ENCODE measurements at places on chromosomes 7 and 10. TPM values are rescaled to one million over a fixed set of nuclear protein-coding genes. Genes with fewer than 3 reads are reported as not detected.

The TMEM273 gene
- total RNA-seq, result 8.4 TPM

GRCh38 chr7:26508481-26508880 lies 216.8 kb downstream of the SNX10 start:
- peak; percentile 63 for DNase-seq

GRCh38 chr7:63054191-63054661 lies 944.4 kb upstream of the ZNF722 start:
- DNase-seq, result no peak

DNA sequence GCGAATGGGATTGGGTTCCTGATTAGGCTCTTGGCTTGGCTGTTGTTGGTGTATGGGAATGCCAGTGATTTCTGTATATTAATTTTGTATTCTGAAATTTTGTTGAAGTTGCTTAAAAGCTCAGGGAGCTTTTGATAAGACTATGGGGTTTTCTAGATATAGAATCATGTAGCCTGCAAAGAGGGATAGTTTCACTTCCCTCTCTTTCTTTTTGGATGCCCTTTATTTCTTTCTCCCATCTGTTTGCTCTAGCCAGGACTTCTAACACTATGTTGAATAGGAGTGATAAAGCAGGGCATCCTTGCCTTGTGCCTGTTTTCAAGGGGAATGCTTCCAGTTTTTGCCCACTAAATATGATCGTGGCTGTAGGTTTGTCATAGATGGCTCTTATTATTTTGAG lies 40.4 kb upstream of the MPP7 start:
- DNase-seq, result no peak
